ENCODE measurements at places on chromosomes 7 and 10.

DNA sequence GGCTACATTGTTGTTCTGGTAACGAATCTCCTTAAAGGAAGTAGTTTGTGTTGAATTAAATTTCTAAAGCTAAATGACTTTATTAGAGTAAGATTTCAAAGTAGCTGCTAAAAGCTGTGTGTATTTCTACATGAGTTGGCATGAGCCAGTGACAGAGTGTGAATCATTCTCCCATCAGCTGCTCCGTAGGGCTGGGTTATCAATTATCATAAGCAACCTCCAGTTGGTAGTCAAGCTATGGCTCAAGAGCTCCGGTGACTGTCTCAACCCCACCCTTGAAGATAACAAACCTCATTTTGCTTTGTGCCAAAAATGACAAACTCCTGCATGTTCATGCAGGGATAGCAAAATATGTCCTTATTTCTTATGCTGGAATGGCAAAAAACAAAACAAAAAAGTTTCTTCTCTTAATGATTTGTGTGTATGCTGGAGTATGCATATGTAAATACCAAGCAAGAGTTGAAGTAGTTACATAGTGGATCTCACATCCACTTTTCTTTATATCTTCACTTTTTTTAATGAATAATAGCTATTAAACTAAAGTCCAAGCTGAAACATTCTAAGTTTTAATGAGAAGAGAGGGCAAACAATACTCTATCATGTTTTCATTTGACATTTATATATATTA, 249.4 kb downstream of the CACNA2D1 start:
- DNase-seq, result no peak

DNA sequence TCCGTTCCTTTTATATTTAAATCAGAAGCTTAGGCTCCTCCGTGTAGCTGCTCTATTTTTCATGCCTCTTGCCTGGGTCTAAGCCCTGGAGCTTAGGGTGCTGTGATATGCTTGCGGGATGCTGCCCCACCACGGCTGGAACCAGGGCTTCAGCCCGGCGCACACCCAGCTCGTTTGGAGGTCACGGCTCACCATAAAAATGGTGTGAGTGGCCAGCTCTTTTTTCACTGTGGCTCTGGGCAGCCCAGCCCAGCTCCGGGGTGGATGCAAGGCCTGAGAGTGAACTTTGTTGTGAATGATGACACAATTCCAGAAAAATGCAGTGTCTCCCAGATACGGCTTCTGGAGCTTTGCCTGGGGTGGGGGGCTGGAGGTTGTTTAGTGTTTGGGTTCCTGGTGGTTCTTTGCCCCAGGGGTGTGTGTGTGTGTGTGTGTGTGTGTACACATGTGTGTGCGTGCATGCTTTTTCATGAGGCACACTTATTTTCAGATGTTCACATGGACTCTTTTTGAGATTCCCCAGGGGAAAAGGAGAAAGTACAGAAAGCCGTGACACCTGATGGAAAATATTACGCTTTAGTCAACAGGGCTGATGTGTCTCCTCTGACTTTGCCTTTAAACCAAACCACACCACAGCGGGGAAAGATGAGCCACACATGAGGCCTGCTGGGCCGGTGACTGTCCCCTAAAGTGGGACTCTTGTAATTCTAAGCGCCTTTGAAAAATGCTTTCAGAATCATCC, 46.2 kb downstream of the GRK5 start:
- peak; percentile 21 for DNase-seq

GRCh38 chr10:23869548-23869947, 339.4 kb upstream of the KIAA1217 start:
- no peak for DNase-seq

- DNase-seq, result no peak
These were observed 53.8 kb downstream of the PROSER2 start for GRCh38 chr10:11876805-11877590.

- DNase-seq, result peak; percentile 77
These were observed 2.0 kb upstream of the HEPACAM2 start for GRCh38 chr7:93228302-93228701.

GRCh38 chr10:108112218-108112617, 947.7 kb upstream of the SORCS1 start:
- DNase-seq, result no peak

DNA sequence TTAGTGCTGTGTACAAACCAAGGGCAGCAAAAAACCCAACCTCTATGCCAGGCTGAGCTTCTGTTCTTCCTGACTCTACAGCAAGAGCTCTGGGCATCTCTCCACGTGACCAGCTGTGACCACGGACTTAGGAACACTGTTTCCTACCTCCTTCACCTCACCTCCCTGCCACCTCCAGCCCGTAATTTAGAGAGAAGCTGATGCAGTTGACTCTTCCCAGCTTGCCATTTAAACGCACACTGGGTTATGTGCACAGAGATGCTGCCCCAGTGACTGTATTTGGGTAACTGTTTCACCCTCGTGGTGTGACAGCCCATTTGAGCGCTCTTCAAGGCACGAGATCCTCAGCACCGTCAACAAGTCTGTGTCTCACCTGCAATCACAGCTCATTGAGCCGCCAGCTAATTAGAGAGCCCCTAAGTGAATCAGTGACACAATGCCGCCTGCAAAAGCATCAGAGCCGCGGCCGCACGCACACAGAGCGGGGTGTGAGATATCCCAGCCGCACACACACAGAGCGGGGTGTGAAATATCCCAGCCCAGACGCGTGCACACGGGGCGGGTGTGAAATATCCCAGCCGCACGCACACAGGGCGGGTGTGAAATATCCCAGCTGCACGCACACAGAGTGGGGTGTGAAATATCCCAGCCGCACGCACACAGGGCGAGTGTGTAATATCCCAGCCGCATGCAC, 319.7 kb downstream of the PTPRN2 start:
- no peak for DNase-seq

DNA sequence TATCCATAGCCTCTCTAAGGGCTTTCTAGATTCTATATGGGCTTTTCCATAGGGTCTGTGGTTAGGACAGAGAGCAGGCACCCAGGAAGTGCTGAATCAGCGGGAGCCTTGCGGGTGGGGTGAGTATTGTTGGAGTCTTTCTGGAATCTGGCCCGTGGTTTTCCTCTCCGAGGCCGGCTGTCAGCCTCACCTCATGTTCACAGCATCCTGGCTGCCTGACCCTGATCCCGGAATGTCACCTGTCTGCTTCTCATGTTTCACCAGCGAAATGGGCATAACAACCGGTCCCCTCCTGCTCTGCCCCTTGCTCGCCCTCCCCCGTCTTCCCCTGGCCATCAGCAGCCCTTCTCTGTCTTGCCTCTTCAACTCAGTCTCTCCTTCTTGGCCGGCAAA, 36.5 kb downstream of the DDIT4 start:
- DNase-seq, result no peak

GRCh38 chr7:134175334-134176036, 48.3 kb downstream of the LRGUK start:
- DNase-seq, result no peak

DNA sequence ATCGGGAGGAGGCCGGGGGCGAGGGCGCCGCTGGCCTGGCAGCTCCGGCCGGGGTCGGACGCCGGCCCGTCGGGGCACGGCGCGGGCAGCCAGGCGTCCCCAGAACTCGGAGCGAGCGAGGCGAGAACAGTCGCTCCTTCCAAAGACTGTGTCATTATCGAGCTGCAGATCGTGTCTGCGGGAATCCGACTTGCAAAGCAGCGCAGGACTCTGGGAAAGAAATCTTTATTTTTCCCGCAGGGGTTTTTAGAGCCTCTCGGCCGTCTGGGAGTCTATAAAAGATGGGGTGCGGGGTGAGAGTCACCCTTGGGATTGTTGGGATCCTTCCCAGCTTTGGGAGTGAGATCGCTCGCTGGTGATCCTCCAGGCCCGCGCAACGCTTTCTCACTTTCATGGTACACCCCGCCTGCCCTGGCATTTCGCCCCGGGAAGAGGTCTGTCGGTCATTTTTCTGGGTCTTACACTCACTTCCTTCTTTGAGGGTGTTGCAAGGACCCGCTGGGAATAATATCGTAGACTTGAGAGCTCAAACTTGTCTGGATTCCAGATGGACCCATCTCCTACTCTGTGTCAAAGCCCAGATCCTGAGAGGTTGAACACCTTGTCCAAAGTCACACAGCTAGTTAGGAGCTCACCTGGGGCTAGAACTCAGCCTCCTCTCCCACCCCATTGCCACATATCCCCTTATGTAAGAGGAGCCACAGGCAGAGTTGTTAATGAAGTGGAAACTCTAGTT, 1.0 kb downstream of the UBTD1 start:
- DNase-seq, result no peak

GRCh38 chr10:19168584-19168983, 120.0 kb downstream of the MALRD1 start:
- DNase-seq, result no peak

DNA sequence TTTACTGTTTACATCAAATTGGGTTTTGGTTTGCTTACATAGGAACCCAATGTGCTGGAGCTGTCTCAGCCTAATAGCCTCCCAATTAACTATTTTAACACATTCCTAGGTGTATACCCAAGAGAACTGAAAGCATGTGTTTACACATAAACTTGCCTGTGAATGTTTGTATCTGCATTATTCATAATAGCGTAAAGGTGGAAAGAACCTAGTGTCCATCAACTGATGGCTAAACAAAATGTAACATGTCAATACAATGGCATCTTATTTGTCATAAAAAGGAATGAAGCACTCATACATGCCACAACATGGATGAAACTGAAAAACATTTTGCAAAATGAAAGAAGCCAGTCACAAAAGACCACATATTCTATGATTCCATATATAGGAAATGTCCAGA, 160.6 kb upstream of the EEPD1 start:
- no peak for DNase-seq

DNA sequence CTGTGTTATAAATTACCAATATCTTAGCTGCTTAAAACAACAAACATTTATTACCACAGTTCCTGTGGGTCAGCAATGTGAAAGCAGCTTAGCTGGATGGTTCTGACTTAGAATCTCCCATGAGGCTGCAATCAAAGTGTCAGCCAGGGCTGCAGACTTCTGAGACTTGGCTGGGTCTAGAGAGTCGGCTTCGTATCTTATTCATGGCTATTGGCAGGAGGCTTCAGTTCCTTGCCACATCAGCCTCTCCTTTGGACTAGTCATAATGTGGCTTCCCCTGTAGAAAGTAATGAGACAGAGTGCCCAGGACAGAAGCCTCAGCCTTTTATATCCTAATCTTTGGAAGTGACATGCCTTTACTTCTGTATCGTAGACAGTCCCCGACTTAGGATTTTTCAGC, 27.3 kb downstream of the RALA start:
- DNase-seq, result no peak

DNA sequence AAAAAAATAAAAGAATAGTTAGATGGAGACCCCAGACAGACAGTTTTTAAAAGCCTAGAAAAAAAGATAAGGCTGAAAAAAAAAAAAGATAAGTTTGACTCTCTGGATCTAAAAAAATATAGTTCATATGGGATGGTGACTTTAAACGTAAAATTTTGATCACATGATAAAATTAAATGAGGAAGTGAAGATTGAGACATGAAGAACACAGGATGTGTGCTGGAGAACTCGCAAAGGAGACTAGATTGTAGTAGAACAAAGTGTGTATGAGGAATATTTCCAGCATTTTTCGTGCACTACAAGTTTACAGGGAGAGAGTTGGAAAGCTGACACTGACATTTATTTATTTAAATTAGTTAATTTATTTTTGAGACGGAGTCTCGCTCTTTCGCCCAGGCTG, 286.4 kb downstream of the PRPF18 start:
- no peak for DNase-seq

DNA sequence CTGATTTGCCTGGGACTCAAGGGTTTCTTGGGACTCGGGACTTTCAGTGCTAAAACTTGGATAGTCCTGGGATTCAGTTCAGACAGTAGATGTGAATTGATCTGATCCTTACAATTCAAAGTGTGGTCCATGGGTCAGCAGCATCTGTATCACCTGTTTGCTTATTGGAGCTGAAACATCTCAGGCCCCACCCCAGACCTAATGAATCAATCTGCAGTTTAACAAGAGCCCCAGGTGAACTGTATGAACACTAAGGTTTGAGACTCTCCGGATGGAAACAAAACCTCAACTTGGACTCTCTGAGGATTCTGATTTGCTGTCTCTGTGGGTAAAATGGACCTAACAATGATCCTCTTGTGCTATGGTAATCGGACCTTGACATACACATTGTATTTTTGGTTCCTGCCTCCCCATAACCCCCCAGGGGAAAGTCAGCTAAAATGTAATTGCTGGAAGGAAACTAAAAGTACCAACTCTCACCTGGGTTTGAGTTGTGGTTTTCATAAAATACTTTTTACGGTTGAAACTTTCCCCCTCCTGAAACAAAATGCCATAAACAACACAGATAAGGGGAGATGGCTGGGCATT, 11.7 kb downstream of the CYP26A1 start:
- DNase-seq, result no peak

GRCh38 chr10:126243306-126243705, 145.0 kb downstream of the ADAM12 start:
- DNase-seq, result no peak

DNA sequence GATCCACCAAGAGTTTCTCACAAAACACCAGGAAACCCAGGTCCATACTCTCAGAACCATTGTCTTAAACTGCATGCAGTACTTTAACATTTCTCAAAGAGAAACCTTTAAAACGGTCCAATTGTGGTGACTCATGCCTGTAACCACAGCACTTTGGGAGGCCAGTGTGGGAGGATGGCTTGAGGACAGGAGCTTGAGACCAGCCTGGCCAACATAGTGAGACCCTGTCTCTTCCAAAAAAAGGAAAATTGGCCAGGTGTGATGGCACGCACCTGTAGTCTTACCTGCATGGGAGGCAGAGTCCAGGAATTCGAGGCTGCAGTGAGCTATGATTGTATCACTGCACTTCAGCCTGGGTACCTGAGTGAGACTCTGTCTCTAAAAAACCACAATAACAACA, 97.5 kb upstream of the OIT3 start:
- DNase-seq, result no peak

DNA sequence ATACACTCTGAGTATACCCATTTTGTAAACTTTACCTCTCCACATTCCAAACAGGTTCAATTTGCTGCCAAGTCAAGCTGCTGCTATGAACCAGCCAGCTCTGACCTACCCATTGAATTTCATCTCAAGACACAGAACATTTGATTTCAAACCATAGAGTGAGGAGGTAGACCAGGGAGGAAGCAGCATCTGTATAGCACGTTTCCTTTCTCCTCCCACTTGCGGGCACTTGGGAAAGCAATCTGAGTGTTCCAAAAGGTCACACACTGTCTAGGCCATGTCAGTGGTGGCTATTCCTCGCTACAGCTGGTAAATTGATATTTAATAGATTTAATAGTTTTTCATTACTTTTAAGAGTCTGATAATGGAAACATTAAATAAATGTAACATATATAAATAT, 147.8 kb upstream of the EEPD1 start:
- DNase-seq, result no peak
